ENCODE measurements at places on chromosomes 11 and 22.

DNA sequence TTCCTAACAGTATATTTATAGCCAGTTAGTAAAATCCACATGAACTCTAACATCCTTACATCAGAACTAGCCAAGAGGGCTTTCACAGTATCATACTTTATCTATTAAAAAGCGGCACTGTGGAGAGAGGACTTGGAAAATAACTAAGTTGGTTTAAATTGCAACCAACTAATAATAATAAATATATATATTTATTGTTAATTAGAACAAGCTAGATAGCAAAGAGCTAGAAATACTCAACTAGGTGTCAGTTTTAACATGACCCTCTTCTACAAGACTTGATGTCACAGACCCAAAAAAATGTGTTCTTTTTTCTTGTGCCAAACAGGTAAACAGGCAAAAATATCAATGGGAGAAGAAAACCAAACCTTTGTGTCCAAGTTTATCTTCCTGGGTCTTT lies at the start of gene OR2D3:
TSS of gene OR2D3 (plus strand) at position 301 of the 400 bp plus-strand sequence. CDS start at position 301, 0 bp downstream.
- no peak for DNase-seq

DNA sequence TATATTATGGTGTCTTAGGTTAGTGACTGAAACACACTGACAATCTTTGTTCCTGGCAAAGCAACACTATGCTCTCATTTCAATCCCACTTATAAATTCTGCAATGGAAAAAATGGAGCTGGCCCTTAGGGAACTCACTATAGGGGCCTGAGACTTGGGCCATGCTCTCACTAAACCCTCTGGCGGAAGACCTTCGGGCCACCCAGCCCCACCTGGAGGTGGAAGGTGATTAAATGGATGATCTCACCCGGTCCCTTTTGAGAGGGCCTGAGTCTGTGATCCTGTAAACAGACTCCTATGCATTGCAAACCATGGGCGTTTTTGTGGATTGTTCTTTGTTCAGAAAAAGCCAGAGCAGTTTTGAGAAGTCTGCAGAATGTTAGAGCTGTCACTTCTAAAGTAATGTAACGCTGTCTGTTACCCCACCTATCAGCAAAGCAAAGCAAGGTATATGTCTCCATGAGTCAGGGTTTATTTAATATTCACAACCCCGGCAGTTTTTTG lies 17.0 kb upstream of the CDON start:
- no peak for DNase-seq

GRCh38 chr11:113193946-113194345 lies 120.4 kb upstream of the TTC12 start:
- DNase-seq, result no peak

DNA sequence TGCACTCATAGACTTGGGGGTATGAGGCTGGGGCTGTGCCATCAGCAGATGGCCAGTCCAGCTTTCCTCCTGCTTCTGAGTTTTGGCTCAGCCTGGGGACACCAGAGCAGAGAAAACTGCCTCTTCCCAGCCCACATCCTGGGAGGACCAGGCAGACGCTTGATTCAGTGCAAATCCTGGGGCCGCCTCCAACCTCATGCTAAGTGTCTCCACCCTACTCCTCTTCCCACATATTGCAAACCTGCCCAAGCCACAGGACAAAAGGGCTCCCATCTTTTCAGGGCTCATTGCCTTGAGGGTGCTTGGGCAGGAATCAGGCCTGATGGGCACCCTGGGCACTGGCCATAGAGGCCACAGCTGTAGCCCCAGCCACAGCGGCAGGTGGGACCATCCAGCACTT lies 79.7 kb upstream of the SHANK2 start:
- no peak for DNase-seq

DNA sequence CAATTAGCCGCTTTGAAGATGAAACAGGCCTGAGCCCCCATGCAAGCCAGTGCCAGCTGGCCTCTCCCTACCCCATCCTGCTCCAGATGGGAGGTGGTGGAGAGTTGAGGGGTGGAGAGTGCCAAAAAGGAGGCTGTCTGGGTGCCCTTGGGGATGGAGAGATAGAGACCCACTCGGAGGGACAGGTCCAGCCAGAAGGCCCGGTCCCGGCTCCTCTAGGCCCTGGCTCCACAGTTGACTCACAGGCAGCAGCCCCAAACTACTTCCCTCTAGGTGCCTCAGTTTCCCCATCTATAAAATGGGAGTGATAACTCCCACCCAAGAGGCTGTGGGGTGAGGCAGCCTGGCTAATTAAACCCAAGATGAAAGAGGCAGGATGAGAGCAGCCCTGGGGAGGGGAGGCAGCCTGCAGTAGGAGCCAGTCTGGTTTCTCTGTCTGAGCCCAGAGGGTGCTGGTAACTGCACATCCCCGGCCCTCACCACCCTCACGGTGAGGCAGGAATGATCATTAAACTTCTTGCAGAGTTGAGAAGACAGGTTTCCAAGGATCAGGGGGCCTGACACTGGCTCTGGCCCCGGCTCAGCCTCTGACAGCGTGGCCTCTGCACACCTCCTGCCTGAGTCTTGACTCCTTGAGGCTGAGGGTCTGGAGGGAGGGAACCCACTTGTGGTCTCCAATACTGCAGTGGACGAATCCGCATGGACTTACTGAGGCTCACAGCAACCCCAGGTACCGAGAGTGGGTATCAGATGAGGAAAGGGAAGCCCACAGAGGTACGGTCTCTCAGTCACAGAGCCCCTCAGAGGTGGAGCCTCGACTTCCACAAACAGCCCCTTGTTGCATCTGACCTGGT lies 1.4 kb upstream of the AP5B1 start:
- DNase-seq, result no peak

DNA sequence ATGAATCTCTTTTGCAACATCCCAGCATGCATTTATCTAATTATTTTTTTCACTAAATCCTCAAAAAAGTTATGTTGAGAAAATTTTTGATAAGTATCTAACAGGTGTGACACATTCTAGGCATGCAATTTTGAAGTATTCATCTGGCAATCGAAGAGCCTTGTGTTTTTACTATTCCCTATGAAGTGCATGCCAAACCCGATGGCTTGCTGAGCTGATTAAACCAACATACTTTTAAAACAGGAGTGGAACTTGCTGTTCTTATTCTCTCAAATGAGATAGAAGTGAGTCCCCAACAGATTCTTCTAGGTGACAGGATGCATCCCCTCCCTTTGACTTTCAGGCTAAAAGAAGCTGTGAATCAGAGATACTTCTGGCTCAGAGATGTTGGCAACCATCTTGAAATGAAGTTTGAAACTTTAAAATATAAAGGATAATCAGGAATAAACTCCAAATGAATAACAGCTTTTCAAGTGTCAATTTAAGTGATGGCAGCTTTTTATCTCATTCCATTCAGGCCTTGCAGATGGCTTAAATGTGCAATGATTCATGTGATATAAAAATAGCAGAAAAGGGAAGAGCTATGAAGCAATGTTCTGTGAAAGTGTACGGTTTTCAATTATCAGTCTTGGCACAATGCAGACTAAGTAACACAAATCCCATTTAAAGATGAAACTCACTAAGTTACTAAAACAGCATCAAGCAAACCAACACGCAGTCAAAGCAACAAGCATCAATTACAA lies 67.7 kb downstream of the APOL5 start:
- no peak for DNase-seq

DNA sequence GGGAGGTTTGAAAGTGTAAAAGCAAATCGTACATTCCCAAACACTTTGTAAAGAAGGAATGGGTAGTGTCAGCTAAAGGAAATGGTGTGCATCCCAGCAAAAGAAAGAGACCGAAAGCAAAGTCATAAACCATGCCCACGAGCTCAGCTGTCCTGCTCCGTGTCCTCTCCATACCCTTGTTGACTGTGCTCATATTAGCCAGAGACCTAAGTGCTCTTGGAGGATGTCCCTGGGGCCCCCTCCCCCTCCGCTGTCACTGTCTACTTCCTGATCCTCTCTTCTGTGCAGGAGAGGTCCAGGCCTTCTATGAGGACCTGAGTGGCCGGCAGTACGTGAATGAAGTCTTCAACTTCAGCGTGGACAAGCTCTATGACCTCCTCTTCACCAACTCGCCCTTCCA lies 46.1 kb downstream of the SCN3B start:
- no peak for DNase-seq

DNA sequence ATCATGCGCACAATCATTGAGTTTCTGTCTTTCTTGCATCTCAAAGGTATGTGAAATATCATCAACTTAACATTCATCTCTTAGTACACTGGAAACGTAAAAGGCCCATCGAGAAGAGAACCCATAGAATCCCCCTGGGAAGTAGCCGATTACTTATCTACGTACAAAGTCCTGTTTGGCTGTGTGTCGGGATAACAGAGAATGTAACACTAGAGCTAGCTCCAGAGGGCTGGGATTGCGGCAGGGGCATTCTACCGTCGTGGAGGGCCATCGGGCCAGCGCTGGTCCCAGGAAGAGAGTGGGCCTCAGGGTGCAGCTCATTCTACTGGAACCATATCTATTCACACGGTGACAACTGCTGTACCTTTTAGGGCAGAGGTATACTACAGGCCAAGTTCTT lies 4.5 kb downstream of the GAL start:
- no peak for DNase-seq

Measured in erythroblast (primary cell).